Activated T-cell treated with anti-CD3 and anti-CD28 coated beads for 4 hours (primary cell): ENCODE measurements at places on chromosomes 12 and 14.

GRCh38 chr14:61342486-61342885 lies 21.1 kb downstream of the PRKCH start:
- peak; percentile 71 for DNase-seq

- DNase-seq = no peak
These were observed 63.0 kb downstream of the CLMN start for GRCh38 chr14:95256776-95257060.

GRCh38 chr14:104706733-104707607 lies 17.1 kb upstream of the ADSS1 start:
- no peak for DNase-seq

- DNase-seq = no peak
These were observed 7.9 kb downstream of the EMG1 start for GRCh38 chr12:6978611-6979011.

DNA sequence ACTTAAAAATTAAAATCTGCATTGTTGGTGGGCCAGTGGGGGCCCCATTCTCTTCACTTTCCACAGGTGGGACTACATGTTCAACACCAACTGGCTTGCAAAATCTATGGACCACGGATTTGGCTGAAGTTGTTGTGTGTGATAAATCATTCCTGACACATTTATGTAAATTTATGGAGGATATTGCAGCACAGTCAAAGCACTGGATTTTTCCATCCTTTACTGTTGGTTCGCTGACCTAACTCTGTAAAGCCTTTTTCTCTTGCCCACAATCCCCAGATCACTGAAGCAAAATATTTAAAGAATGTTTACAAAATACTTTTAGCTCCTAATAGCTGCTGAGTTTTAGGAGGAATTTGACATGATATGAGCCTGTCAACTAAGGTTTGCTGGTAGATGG lies 219.7 kb upstream of the PRICKLE1 start:
- no peak for DNase-seq

DNA sequence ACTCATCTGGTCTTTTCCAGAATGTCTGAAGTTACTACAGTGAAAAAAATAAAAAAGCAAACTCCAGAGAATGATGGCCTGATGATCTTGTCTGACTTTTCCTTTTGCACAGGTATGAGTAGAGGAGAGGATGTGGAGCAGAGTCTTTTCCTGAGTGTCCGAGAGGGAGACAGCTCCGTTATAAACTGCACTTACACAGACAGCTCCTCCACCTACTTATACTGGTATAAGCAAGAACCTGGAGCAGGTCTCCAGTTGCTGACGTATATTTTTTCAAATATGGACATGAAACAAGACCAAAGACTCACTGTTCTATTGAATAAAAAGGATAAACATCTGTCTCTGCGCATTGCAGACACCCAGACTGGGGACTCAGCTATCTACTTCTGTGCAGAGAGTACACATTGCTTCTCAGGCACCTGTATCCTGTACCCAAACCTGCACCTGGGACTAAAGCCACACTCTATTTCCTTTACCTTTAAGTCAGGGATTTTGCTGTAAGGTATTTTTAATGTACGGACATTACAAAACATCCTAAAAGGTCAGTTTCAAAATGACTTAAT lies 75.8 kb upstream of the OR4E1 start:
- no peak for DNase-seq

- DNase-seq = no peak
These were observed 20.5 kb downstream of the HPD start for GRCh38 chr12:121838126-121838525.

DNA sequence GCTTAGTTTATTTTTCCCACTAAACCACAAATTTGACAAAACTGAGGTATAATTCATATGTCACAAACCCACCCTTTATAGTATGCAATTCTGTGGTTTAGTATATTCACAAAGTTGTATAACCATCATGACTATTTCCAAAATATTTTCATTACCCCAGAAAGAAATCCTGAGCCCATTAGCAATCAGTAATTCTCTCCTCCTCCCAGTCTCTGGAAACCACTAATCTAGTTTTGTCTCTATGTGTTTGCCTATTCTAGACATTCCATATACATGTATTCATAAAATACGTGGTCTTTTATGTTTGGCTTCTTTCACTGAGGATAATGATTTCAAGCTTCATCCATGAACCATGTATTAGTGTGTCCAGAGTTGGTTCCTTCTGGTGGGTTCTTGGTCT lies 267.6 kb downstream of the AEBP2 start:
- DNase-seq = no peak

DNA sequence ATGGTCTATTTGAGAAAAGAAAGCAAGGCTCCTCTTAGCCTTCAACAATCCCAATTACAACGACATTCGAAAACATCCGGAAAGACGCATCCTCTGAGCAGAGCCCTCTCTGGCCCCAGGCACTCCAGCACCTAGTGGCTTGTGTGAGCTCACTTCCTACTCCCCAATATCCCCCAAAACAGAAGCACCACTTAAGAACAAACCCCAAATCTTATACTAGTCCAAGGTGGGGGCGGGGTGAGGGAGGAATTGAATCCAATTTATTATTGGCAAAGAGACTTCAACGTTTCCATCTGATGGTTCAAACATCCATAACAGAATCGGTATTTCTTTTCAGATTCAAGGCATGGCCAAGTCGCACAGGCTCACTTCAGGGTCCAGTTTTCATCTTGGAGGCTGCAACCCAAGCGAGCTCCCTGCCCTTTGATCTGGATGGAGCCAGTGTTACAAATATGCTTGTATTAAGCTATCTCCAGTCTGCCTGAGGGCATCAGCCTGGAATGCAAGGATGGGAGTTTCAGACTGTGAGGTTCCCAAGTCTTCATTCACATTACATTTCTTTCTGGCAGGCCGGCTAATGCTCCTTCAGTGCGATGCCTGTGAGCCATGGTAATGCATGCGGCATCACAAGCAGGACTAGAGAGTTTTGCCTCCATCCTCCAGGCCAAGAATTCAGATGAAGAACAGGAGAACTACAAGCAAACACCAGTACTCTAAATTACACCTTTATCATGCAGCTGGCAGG lies 132.5 kb upstream of the FOXN3 start:
- no peak for DNase-seq

GRCh38 chr14:100762089-100762515 lies 35.4 kb downstream of the DLK1 start:
- no peak for DNase-seq

DNA sequence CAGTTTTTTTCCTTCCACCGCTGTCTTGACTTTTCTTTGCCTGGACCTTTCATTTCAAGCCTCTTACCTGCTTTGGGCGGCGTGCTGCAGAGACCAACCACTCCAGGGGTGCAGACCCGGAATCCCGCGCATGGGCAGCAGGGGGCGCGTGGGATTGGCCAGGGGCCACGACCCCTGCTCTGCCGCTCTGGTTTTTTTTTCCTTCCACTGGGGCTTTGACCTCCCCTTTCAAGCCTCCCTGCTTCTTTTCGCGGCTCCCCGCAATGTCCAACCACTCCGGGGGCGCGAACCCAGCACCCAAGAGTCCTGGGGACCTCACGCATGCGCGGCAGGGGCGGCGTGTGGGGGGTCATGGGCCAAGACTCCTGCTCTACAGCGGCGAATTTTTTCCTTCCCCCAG lies 325.1 kb downstream of the ALG10 start:
- DNase-seq = no peak

DNA sequence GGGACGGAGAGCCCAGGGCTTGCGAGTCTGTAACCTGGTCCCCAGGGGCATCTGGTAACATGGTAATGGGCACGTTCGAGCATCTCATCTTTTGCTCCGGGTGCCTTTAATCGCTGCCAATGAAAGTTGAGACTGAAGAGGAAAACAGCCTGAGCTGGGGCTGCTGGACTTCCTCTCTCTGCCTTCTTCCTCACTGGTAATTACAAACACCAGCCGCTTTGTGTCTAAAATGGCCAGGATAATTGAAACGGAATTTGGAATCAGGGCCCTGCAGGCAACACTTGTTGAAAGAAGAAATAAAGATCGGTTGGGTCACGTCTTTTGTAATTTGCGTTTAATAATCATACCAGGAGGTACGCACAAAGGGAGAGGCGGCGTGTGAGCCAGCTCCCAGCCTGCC lies 51.5 kb upstream of the GPATCH2L start:
- no peak for DNase-seq

DNA sequence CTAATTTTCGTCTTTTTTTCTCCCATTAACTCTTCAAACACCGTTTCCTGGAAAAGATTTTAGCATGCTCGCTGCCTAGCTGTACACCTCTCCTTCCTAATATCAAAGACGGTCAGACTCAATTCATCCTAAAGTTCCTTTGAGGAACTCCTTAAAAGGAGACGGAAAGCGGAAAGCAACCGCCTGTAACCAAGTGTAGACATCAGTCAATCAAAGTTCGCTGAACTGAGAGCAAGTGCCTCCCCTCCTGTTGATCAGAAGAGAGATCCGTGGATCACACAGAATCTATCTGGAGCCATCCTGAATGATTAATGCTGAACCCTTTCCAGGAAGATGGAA lies 412 bp upstream of the TEP1 start:
- DNase-seq = no peak
